Stimulated activated CD4-positive, alpha-beta T cell treated with anti-CD3 and anti-CD28 coated beads, Interleukin-12 subunit alpha, Interleukin-12 subunit beta, amount 100 ng/mL, for 48 hours (primary cell): ENCODE measurements at places on chromosomes 2 and 18.

DNA sequence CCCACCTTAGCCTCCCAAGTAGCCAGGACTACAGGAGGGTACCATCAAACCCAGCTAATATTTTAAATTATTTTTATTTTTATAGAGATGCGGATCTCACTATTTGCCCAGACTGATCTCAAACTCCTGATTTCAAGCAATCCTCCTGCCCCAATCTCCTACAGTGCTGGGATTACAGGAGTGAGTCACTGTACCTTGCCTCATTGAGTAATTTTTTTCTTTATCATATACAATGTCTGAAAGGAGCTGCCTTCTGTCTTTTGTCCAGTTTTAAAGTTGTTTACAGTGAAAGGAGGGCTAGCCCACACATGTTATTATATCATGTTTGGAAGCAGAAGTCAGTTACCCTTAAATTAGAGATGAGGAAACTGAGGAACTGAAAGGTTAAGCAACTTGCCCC, 32.5 kb downstream of the PRKRA start:
- DNase-seq, result no peak

- DNase-seq, result no peak
Observed at GRCh38 chr2:143193121-143193520, 63.9 kb downstream of the ARHGAP15 start.

GRCh38 chr2:174641168-174641567, 43.6 kb upstream of the WIPF1 start:
- no peak for DNase-seq

- no peak for DNase-seq
Observed at GRCh38 chr2:137870682-137871081, 93.6 kb upstream of the HNMT start.

DNA sequence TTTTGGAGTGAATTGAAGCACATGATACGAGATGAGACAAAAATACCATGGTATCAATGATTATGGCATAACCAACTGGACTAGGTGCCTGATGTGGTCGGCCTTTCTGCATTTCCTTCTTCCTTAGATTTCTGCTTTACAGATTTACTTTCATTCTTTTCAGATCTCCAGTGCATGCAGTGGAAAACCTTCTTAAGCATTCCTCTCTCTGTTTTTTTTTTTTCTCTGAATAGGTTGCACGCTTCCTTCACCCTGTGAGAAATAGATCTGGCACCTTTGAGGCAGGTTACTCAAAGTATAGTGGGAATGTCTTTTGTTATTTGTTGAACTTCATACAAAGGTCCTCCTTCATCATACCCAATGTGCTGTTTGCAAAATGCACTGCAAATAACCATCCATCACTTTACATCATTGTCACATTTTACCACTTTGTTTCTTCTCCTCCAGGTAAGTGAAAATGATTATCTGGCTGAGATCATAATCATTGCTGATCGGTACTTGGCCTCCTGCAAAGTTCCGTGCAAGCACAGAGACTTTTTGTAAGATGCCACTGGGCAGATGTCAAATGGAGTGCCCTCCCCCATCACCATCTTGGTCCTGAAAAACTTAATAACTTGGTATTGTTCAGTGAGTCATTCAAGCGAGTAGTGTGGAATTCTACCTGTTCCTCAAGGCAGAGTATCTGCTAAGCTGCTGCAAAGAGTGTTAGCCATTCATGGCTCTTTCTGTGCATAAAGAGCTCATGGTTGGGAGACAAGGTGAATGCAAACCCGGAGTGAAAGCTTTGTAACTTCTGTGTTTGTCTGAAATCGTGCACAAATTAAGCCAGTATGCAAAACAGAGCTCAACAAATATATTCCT, 30.0 kb upstream of the KLHL14 start:
- no peak for DNase-seq
